ENCODE measurements at places on chromosomes 11 and 22.
A peak's percentile ranks its signal among the peaks of the same experiment; 100 is the strongest.

- no peak for DNase-seq
Observed at GRCh38 chr11:66713746-66714480, 15.1 kb downstream of the SPTBN2 start.

DNA sequence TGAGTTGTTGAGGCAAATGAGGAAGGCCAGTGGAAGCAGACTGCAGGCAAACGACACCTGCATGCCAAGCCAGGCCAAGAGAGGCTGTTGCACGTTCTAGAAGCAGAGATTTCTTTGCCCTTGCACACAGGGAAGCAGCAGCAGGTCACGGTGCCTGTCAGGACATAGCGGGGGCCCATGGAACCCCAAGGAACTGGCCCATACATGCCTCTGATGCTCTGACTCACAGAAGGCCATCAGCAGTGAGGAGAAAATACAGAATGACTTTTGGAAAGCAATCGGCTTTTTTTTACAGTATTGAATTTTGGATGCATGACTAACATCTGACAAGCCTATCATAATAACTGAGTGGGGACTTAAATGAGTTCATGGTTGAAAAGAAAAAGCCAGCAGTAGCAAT lies 123.9 kb downstream of the MPPED1 start:
- no peak for DNase-seq

- DNase-seq, result peak; percentile 63
Observed at GRCh38 chr11:114257621-114258558, 38.3 kb upstream of the NNMT start.

DNA sequence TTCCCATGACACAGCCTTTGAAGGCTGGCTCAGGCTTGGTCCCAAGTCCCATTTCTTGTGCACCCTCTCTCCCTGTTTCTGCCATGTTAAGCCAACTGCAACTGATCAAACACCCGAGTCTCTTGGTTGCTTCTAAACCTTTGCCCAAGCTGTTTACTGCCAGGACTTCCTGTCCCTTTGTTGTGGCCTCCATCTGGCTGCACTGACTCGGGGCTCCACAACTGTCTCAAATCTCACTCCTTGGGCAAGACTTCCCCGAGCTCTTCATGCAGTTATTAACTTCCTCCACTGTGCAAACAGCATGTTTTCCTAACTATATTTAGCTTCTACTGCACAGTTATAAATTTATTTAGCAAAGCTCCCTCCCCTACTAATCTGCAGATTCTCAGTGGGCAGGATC lies 4.3 kb downstream of the VPREB1 start:
- no peak for DNase-seq

- DNase-seq, result no peak
Observed at GRCh38 chr11:85076535-85077330, 550.4 kb downstream of the DLG2 start.

- peak; percentile 16 for DNase-seq
Observed at GRCh38 chr11:117299351-117300282, 8.5 kb downstream of the BACE1-AS start.

GRCh38 chr11:121928597-121929580 lies 187.1 kb downstream of the BLID start:
- DNase-seq, result peak; percentile 35

DNA sequence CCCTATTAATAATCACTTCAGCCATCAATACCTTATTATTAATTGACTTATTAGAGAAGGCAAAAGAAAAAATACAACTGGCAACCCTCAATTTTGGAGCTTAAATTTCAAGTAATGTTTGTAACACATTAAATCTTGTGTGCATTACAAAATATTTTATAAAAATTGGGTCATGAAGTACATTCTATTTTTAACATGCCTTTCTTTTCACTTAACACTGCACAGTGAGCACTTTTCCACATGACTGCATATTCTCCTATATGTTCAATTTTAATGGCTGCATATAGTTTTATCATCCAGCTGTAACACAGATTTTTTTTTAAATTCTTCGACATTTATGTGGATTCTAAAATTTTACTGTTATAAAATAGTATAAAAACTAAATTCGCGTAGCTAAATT lies 92.5 kb downstream of the SLC17A6 start:
- no peak for DNase-seq

DNA sequence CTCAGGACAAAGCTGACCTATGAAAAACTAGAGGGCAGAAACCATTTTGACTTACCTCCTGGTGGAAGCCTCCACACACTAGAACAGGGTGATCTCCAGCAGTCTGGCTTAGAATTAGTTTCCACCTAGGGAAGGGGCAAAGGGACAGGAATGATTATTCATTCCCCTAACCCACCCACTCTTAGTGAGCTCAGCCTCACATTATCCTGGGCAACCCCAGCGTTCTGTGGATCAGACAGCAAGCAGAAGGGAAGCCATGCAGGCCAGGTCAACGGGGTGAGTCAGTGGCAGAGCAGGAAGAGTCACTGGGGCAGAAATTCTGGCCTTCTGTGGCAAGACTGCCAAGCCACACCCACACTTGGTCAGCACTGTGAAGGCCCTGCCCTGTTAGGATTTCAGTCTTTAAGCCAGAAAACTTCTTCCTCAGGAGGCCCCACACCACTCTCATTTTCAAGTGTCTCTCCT lies 10.5 kb downstream of the NUMA1 start:
- DNase-seq, result peak; percentile 47

DNA sequence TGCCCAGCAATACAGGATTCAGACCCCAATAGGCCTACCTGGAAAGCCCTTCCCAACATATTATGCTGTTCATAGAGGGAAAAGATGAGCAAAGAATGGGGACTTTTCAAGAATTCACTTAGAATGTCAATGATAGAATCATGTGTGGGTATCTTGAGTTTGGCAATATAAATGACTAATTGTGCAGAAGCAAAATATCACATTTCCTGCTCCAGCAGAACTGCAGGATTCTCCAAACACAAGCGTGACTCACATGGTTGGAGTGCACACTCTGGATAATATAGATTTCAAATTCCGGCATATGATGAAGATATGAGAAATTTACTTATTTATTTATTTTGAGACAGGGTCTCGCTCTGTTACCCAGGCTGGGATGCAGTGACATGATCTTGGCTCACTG lies 12.5 kb upstream of the APOL5 start:
- DNase-seq, result no peak

- no peak for DNase-seq
Observed at GRCh38 chr11:115317277-115318185, 186.7 kb downstream of the CADM1 start.

DNA sequence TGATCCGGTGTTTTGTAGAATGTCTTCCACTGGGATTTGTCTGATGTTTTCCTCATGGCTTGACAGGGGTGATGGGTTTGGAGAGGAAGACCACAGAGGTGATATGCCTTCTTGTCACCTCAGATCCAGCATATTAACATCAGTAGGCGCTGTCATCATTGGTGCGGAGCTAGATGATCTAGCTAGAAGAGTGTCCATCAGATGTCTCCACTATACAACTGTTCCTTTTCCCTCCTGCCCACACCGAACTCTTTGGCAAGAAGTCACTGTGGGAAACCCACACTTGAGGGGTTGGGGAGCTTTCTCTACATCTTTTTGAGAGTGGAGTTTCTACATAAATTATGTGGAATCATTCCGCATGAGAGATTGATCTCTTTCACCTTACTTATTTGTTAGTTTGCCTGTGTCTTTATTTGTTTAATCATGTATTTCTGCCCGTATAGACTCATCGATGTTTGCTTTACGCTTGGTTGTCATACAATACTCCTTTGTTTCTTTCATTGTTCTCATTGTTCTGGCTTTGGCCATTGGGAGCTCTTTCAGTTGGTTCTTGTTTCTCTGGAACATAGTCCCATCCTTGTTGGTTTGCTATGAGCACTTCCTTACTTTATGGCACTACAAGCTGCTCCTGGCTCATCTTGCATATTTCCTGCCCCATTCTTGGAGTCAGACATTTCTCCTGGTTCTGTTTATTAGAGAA lies 1420.3 kb downstream of the BRD1 start:
- DNase-seq, result no peak

DNA sequence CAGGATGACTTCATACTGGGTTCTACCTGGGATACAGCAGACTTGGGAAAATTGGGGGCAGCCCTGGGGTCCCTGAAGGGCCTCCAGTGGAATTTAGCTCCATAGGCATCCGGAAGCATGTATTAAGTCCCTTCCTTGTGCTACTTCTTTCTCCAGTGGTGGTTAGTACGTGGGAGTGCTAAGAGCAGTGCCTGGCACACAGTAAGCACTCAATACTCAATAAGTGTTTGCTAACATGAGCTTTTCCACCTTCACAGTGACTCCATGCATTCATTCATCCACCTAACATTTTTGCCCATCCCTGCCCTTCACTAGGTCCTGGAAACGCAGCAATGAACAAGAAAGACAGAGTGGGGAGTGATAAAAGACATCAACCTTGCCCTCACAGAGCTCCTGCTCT lies 120.5 kb downstream of the MN1 start:
- DNase-seq, result no peak

Data from iPS-NIHi11 (cell line).